ENCODE measurements at places on chromosomes 1 and 21.

DNA sequence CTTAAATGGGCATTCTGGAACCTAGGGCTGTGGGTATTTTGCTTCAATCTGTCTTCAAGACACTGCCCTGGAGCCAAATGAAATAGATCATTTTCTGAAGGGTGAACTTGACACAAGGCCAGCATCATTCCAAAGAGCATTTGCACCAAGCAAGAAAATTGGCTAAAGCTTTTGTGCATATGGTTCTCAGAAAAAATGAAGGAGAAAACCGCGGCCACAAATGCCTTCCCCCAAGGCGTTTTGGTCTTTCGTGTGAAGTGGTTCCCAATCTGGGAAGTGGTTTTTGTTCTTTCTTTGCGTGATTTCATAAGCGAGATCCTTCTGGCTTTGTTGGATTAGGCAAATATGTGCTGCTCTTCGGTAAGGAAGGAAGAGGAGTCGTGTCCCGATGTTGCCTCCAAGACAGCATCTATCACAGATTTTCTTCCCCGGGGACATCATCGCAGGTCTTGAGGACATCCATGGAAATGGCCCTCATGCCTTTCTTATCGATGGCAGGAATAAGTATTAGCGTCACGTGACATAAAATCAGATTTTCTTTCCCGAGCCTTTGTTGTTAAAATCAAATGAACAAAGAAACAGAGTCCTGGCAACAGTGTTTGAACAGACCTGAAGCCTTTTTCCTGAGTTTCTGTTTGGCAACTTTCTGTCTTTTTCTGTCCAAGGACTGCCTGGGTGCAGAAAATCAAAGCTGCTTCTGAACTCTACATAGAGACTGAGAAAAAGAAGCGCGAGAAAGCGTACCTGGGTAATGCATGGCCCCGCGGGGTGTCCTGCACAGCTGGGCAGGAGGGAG lies 31.0 kb downstream of the ATP5PO start:
- H3K27ac ChIP-seq = no peak overlapping the region
- no peak for DNase-seq
- no peak overlapping the region for H3K4me3 ChIP-seq
- H3K36me3 ChIP-seq = no peaks in the 10 kb centered on the region

DNA sequence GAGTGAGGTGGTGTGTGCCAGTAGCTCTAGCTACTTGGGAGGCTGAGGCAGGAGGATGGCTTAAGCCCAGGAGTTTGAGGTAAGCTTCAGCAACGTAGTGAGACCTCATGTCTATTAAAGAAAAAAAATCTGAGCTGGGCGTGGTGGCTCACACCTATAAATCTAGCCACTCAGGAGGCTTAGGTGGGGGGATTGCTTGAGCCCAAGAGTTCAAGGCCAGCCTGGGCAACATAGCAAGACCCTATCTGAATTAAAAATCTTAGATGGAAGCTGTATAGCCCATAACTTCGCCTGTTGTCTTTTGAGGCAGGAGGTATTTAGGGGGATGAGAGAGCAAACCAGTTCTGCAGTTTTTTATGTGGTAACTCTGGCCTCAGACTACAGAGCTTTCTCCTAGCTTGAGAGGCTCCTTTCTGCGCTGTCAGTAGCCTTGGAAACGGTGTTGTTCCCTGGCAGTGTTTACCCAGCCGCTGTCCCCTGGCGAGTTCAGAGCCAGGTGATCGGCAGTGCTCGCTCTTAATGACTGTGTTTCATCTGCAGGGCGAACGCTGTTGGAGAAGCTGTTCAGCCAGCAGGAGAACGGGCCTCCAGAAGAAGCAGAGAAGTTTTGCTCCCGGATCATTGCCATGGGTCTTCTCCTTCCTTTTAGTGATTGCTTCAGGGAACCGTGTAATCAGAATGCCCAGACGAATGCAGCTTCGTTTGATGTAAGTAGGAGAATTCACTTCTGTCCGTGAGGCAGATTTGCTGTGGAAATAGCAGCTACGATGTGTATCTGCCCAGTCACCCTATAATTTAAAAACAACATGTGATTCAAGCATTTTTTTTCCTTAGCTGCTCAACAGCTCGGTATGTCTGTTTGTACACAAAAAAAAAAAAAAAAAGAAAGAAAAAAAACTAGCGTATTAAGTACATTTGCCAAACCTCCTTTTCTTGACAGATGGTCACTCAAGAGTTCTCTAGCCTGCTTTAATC lies 31.2 kb downstream of the FMN2 start:
- no peak overlapping the region for H3K4me3 ChIP-seq
- H3K27me3 ChIP-seq = no peaks in the 10 kb centered on the region
- no peak overlapping the region for H3K27ac ChIP-seq
- DNase-seq = no peak
- H3K36me3 ChIP-seq = no peaks in the 10 kb centered on the region
- no peaks in the 10 kb centered on the region for H3K4me1 ChIP-seq

GRCh38 chr1:53658489-53659230 lies 80.3 kb downstream of the GLIS1 start:
- H3K4me3 ChIP-seq = no peak overlapping the region
- no peak overlapping the region for H3K27ac ChIP-seq
- no peaks in the 10 kb centered on the region for H3K36me3 ChIP-seq

GRCh38 chr1:86718786-86719185 lies 14.4 kb downstream of the SH3GLB1 start:
- peaks cover 15% of the 10 kb centered on the region for H3K4me1 ChIP-seq
- no peaks in the 10 kb centered on the region for H3K27me3 ChIP-seq
- DNase-seq = no peak
- no peak overlapping the region for H3K27ac ChIP-seq
- H3K36me3 ChIP-seq = peaks cover 13% of the 10 kb centered on the region

DNA sequence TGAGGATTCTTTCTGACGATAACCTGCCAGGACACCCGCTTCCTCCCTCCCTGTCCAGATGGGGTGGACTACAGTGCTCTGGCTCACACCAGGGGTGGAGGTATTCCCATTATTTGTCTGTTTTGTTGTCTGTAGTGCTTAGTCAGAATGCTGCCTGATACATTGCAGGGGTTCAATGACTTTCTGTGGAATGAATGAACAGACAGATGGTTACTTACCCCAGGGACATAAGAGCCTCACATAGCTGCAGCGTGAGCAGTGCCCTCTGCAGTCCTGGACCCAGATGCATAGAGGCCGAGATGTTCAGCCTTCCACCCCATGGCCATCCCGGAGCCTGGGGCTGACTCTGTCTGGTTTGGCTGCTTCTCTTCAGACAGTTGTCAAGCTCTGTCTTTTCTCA lies 13.0 kb upstream of the F3 start:
- no peaks in the 10 kb centered on the region for H3K36me3 ChIP-seq
- no peak for DNase-seq
- H3K4me1 ChIP-seq = no peaks in the 10 kb centered on the region
- H3K27ac ChIP-seq = no peak overlapping the region

DNA sequence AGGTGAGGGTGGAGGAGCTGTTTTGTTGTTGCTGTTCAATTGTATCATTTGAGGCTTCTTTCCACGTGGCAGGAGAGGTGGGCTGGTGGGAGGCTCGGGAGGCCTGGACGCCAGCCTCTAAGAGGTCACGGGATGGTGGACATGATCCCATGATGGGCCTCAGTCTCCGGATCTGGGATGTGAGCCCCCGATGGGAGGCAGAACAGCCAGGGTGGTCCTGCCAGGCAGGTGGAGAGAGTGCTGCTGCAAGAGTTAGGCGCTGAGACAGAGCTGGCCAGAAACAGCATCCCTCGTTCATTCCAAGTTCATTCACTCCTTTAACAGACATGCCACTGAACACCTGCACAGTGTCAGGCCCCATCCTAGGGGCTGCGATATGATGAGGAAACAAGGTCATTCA lies 41.1 kb upstream of the POU3F1 start:
- no peaks in the 10 kb centered on the region for H3K36me3 ChIP-seq
- DNase-seq = no peak
- H3K4me3 ChIP-seq = no peak overlapping the region
- no peaks in the 10 kb centered on the region for H3K4me1 ChIP-seq

- H3K4me3 ChIP-seq = no peak overlapping the region
- H3K27me3 ChIP-seq = peaks cover 2% of the 10 kb centered on the region
- peaks cover 5% of the 10 kb centered on the region for H3K36me3 ChIP-seq
- peaks cover 19% of the 10 kb centered on the region for H3K4me1 ChIP-seq
- H3K27ac ChIP-seq = no peak overlapping the region
Measured at GRCh38 chr1:151976015-151976343, 17.7 kb downstream of the S100A10 start.

- H3K4me3 ChIP-seq = no peak overlapping the region
- no peaks in the 10 kb centered on the region for H3K4me1 ChIP-seq
Measured at GRCh38 chr1:114224196-114224907, 70.7 kb upstream of the SYT6 start.

DNA sequence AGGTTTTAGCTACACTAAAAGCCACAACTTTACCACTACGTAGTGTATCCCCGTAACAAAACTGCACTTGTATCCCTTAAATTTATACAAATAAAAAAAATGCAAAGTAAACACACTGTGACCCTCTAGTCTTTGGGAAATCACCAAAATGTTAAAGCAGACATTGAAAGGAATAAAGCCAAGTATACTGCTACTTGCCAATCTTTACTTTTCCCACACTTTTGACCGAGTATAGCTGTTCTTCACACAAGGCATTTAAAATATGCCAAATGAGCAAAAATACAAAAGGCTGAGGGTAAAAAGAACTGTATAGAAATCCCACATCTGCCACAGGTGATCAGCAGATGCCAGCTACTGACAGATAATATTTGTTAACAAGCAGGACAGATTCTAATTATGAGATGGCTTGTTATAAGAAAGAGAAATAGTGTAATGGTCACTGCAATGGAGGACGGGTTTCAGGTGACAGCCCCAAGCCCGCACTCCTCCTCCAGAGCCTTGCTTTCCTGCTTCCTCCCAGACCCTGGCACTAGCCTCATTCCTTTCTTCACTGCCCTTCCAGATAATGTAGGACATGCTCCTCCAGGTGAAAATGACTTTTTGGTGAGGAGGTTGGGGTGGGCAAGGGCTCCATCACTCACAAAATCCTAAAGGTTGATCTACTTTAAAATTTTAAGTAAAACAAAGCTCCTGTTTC lies 18.1 kb downstream of the KCNT2 start:
- no peak overlapping the region for H3K4me3 ChIP-seq
- no peaks in the 10 kb centered on the region for H3K4me1 ChIP-seq
- no peak overlapping the region for H3K27ac ChIP-seq
- no peaks in the 10 kb centered on the region for H3K27me3 ChIP-seq
- no peaks in the 10 kb centered on the region for H3K36me3 ChIP-seq
- no peak for DNase-seq

DNA sequence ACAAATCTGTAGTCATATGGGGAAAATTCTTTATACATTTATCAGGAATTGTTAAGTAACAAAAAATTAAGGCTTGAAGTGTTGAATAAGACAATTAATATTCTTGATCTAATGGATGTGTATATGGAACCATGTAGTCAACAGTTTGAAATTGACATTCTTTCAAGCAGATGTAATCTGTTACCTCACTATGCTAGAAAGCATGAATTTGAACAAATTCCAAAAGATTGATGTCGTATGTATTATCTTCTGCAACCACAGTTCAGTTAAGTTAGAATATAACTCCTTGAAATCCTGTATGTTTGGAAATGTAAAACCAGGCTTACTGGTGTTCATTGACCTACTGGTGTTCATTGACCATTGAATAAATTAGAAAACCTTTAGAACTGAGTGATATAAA lies 16.1 kb downstream of the CCDC18 start:
- H3K4me1 ChIP-seq = peaks cover 3% of the 10 kb centered on the region

DNA sequence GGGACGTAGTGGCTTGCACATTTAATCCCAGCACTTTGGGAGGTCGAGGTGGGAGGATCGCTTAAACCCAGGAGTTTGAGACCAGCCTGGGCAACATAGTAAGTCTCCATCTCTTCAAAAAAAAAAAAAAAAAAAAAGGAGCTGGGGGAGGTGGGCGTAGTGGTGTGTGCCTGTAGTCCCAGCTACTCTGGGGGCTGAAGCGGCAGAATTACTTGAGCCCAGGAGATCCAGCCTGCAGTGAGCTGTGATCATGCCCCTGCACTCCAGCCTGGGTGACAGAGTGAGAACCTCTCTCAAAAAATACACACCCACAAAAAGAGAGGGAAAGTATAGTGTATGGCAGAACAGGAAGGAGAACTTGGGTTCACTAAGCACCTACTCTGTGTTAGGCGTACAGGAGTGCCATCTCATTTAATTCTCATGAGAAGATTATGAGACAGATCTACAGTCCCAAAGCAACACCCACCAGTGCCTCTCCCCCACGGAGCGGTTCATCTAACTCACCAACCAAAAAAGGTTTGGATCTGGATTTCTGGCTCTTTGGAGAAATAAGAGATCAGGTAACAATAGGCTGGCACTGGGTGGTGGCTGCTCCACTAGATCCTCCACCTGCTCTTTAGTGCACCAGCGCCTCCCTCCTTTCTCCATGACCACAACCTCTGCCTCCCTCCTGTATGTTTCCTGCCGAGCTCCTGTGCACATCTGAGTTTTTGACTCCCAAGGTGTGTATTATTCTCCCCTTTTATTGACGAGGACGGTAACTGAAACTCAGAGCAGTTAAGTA lies 1.4 kb upstream of the TRAF5 start:
- no peaks in the 10 kb centered on the region for H3K27me3 ChIP-seq
- H3K36me3 ChIP-seq = no peaks in the 10 kb centered on the region
- peak overlapping the region; percentile 31 for H3K4me3 ChIP-seq

- no peaks in the 10 kb centered on the region for H3K36me3 ChIP-seq
- H3K27ac ChIP-seq = no peak overlapping the region
- H3K4me3 ChIP-seq = no peak overlapping the region
- no peaks in the 10 kb centered on the region for H3K4me1 ChIP-seq
- H3K27me3 ChIP-seq = no peaks in the 10 kb centered on the region
- no peak for DNase-seq
Measured at GRCh38 chr1:10014016-10014415, 17.0 kb downstream of the RBP7 start.

DNA sequence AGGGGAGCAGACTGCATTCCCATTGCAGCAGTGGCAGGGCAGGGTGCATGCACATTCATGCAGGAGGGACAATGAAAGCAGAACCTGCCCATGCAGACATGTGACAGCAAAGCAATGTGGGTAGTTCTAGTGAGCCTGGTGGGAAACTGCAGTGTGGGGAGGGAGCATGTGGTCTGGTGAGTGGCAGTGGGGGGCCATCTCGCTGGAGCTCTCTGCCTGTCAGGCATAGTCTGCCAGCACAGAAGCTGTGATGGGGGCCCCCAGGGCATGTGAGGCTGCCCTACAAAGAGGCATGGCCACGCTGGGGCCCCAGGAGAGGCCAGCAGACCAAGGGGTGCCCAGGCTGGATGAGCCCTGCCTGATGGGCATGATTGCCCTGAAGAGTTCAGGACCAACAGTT lies 579.7 kb downstream of the PTPRC start:
- H3K4me1 ChIP-seq = peaks cover 1% of the 10 kb centered on the region
- no peak for DNase-seq
- H3K27ac ChIP-seq = no peak overlapping the region
- no peak overlapping the region for H3K4me3 ChIP-seq
- no peaks in the 10 kb centered on the region for H3K27me3 ChIP-seq

Measured in activated naive CD4-positive, alpha-beta T cell treated with anti-CD3 and anti-CD28 coated beads for 36 hours (primary cell).